ENCODE measurements at places on chromosomes 11 and 22.
A peak's percentile ranks its signal among the peaks of the same experiment; 100 is the strongest.

DNA sequence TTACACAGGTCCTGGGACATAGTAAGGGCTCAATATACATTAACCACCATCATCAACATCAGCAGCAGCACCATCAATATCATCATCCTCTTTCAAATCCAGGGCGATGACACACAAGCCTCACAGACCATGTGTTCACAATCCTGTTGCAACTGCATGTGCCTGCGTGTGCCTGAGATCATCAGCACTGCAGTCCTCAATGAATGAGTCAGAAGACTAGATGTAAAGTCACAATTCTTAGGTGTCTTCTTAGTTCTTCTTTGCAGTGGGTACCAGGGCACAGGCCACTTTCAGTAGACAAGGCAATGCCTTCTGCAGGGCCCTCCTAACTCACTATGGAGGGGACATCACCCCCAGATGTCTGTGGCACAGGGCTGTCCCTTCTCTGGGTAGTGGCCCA is 111.1 kb downstream of the MYO18B start:
- DNase-seq, result no peak

GRCh38 chr11:30585125-30585891 is 845 bp downstream of the MPPED2 start:
- no peak for DNase-seq

GRCh38 chr22:46911346-46911745 is 148.9 kb downstream of the TBC1D22A start:
- no peak for DNase-seq

GRCh38 chr11:69568809-69569097 is 72.2 kb upstream of the CCND1 start:
- DNase-seq, result no peak

GRCh38 chr11:128505449-128506065 is 81.8 kb downstream of the ETS1 start:
- DNase-seq, result no peak

GRCh38 chr11:3180869-3181268 is 15.8 kb upstream of the OSBPL5 start:
- no peak for DNase-seq

DNA sequence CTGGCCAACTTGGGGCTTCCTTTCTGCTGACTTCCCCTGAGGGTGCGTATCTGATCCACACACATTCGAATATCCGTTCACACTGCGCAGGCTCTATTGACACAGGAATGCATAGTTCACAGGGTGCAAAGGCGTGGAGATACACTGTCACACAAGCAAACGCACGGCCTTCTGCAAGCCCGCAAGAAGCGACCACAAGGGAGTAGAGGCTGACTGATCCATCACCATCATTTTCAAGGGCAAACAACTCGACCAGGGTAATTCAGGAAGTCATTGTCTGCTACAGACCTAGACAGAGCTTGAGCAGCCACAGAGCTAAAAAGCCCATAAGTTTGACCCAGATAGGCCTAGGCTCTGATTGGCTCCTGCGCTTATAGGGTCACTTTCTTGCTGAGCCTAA is 392.3 kb downstream of the MN1 start:
- no peak for DNase-seq

GRCh38 chr11:125449565-125449964 is 46.5 kb downstream of the FEZ1 start:
- DNase-seq, result no peak

DNA sequence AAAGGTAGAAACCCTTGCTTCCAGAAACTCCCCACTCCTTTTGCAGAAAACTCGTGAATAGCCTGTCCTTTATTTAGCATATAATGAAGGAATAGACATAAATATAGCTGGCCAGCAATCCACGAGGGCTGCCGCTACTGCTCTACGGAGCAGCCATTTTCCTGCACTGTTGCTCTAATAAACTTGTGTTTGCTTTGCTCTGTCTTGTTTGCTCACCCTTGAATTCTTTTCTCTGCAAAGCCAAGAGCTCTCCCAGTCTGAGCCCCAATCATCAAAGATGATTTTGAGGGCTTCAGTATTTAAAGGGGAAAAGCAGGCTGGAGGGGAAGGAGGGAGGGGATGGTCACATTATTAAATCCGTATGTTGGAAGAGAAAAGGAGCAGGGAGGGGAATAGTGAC is 16.6 kb upstream of the CHKA start:
- DNase-seq, result no peak

DNA sequence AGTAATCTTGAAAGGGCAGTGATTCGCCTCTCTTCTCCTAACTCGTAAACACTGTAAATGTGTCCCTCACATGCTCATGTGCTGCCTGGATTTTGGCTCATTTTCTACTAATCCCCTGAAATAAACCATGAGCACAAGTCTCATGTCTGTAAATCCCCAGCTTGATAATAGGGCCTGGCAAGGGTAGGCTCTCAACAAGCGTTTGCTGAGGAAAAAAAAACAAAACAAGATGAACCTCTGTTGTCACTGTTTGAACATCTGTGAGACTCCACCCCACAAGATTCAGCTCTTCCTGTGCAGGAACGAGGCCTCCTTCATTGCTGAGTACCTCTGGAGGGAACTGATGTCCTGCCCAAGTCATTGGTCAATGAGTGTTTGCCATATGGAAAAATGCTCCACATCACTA is 4.5 kb upstream of the CYB5R2 start:
- DNase-seq, result no peak

GRCh38 chr11:128227466-128227865 is 359.9 kb downstream of the ETS1 start:
- DNase-seq, result no peak

DNA sequence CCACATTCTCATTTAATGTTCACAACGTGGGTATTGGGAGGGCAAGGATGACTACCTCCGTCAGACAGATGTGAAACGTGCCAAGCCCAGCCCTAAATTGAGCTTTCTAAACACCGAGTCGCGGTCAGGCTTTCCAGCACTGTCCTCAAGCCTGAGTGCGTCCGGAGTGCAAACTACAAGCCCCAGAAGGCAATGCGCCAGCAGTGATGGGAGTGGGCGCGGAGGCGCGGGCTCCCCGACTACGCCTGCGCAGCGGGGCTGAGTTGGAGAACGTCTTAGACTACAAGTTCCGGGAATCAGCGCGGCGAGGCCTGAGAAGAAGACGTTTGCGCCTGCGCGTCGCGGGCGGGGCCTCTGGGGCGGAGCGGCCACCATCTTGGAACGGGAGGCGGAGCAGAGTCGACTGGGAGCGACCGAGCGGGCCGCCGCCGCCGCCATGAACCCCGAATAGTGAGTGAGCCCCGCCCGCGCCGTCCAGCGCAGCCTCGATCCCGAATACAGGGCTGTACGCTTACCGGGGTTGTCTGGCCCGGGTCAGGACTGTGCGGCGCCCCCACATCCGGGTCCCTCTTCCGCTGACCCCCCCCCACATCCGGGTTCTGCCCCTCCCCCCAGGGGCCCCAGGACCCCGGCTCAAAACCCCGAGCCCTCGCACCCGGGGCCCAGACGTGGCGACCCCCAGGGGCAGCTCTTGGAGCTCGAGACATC is at the start of gene RAB1B:
Gene RAB1B (plus strand): TSS at position 396 of the 708 bp plus-strand sequence. CDS start 41 bp downstream, at position 437.
- DNase-seq, result peak; percentile 99

DNA sequence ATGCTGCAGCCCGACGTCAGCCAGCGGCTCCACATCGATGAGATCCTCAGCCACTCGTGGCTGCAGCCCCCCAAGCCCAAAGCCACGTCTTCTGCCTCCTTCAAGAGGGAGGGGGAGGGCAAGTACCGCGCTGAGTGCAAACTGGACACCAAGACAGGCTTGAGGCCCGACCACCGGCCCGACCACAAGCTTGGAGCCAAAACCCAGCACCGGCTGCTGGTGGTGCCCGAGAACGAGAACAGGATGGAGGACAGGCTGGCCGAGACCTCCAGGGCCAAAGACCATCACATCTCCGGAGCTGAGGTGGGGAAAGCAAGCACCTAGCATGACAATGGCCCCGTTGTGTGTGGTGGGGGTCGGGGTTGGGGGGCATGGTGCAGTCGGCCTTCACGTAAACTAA is 1.0 kb downstream of the TSSK2 start:
- DNase-seq, result no peak

DNA sequence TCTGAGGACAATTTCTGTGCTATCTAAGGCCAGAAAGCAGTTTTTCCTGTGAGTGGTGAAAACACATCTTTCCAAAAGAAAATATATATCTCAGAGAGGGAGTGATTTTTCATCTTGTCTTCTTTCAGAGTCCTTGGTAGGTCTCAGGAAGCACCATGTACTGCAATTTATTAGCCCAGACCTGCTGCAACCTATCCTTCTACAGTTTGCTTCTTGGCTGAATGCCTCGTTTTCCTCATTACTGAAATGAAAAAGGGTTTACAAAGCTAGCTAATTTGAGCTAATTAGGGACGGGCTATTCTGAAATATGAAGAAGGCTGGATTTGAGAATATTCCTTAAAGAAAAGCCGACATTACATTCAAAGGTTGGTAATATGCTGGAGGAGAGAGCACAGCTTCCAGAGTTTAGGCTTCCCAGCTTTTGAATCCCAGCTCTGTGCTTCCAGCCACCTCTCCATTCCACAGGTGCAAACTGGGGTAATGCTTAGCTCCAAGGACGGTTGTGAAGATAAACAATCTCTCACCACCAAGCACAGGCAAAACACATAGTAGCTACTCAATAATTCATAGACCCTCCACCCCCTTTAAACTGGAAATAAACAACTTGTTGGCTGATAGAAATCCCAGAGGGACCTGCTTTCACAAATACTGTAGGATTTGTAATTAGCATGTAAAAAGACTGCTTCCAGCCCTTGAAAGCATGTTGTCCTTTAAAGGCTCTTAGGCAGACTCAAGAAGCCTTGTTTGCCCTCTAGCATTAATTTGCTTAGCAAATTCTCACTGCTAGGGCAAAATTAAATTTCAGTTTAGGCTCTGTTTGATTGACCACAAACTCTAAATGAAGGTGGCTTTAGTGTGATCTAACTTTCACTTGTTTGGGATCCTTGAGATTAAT is 24.5 kb upstream of the SESN3 start:
- DNase-seq, result peak; percentile 13

- peak; percentile 77 for DNase-seq
Measured at GRCh38 chr22:27240298-27241075, 561.1 kb downstream of the MN1 start.

- DNase-seq, result no peak
Measured at GRCh38 chr11:8209208-8209807, 40.5 kb upstream of the RIC3 start.

- no peak for DNase-seq
Measured at GRCh38 chr11:59097113-59097708, 9.8 kb upstream of the FAM111B start.

- no peak for DNase-seq
Measured at GRCh38 chr22:24155627-24156140, 25.6 kb upstream of the SUSD2 start.

- DNase-seq, result no peak
Measured at GRCh38 chr11:13367115-13367514, 89.5 kb downstream of the BMAL1 start.

DNA sequence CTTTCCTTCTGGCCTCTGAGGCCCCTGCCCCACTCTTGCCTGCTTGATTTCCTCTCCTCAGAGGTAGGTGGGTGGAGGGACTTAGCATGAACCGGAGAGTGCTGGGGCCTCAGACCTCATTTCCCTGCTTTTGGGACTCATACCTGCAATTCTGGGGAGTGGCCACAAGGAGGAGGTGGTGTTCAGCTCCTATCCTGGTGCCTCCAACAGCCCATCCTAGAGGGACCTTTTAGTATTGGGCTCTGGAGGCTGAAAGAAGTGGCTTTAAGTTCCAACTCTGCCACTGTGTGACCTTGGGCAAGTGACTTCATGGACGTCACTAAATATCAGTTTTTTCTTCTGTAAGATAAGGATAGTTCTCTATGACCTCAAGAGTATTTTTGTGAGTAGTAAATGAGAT is 98.6 kb downstream of the KIAA1671 start:
- no peak for DNase-seq

DNA sequence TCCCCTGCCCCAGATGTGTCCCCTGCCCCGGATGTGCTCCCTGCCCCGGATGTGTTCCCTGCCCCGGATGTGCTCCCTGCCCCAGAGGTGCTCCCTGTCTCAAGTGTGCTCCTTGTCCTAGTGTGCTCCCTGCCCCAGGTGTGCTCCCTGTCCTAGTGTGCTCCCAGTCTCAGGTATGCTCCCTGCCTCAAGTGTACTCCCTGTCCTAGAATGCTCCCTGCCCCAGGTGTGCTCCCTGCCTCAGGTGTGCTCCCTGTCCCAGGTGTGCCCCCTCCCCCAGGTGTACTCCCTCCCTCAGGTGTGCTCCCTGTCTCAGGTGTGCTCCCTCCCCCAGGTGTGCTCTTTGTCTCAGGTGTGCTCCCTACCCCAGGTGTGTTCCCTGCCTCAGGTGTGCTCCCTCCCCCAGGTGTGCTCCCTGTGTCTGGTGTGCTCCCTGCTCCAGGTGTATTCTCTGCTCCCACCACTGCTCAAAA is 48.7 kb upstream of the RASD2 start:
- no peak for DNase-seq

DNA sequence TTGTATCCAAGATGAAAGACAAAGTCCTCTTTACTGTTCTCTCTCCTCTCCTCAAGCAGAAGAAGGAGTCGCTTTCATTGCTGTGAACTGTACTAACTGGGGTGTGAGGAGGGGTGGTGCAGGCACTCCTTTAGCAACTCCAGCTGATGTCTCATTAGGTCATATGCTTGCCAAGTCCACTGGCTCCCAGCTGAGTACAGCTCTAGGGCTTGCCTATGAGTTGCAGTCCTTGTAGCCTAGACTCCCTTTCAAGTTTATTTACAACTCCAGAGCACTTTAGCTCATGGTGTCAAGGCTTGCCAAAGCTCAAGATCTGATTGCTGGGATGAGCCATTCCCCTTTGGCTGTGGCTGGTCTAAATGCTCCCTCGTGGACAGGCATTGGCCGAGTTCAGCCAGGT is 55.1 kb upstream of the PDGFD start:
- DNase-seq, result no peak

- DNase-seq, result no peak
Measured at GRCh38 chr11:82631722-82632630, 101.7 kb downstream of the FAM181B start.

DNA sequence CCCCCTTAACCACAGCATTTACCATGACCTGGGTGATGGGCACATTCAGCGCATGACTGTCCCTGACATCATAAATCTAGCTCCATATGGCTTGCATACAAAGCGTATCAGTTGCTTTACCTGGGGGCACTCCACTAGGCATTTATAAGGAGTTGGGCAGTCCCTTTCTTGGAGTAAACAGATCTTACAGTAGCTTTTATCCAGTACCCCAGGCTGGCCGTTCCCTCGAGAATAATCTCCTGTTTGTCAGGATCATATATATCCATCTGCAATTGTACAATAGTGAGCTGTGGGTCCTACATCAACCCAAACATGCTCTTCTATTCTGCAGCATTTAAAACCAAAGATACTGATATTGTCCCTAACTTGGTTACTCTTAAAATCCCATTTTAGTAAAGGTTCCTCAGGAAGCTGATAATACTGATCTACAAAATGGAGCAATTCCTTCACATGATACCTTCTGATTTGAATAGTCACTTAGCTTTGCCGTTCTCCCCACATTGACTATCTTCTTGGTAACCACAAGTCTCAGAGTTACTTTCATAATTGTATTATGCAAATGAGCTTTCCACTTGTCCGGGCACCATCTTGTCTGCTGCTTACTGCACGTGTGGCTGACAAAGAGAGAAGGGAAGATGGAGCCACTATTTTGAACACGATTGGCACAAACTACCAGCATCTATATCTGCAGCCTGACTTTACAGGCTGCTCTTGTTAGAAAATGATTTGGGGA is 205.0 kb downstream of the CWF19L2 start:
- no peak for DNase-seq

Measured in NCI-H446 (cell line).